Astrocyte of the cerebellum (primary cell): ENCODE measurements at places on chromosomes 7 and 10.

- DNase-seq = no peak
Measured at GRCh38 chr7:2870471-2870931, 26.4 kb upstream of the GNA12 start.

DNA sequence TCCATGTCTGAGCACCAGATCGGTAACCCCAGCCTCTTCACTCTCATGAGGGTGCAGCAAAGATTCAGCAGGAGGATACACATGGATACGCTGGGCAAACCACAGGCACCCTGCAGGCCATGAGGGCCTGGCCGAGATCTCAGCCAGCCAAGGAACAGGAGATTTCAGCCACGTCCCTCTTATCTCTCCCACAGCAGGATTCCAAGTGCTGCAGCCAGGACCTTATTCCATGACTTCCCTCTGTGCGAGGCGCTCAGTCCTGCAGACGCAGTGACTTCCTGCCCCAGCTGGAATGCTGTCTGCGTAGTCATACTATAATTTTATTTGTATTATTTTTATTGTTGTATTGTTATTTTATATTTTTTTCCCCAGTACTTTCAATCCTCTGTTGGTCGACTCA lies 66.8 kb downstream of the PTPRN2 start:
- no peak for DNase-seq

GRCh38 chr10:132392811-132393694 lies 3.9 kb upstream of the PWWP2B start:
- DNase-seq = no peak

DNA sequence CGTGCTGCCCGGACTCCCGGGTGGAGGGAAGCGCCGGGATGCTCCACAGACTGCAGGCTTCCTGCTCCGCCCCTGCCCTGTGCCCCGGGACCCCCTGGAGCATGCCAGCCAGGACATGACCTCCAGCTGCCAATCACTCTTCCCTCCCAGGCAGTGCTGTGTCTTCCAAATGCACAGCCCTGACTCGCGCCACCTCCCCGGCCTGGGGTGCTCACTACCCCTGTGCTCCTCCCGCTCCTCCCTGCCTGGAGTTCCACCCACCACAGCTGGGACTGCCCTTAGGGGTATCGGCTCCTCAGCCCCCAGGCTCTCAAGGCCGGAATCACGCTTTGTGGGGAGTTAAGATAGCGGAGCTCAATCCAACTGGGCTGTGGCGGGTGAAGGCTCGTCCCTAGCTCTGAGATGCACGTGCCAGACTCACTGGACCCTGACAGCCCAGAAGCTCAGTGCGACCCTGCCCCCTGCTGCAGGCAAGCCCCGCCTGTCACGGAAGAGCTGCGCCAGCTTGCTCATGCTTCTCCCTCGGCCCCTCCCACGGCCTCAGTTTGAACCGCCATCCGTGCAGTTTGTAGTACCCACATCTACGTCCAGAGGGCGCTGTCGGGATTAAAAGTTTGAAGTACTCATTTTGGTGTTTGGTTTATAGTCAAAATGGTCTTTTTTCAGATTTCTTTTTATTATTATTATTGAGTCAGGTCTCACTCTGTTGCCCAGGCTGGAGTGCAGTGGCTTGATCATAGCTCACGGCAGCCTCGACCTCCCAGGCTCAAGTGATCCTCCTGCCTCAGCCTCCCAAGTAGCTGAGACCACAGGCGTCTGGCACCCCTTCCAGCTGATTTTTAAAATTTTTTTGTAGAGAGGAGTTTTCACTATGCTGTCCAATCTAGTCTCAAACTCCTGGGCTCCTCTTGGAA lies 142.5 kb upstream of the TCERG1L start:
- no peak for DNase-seq

DNA sequence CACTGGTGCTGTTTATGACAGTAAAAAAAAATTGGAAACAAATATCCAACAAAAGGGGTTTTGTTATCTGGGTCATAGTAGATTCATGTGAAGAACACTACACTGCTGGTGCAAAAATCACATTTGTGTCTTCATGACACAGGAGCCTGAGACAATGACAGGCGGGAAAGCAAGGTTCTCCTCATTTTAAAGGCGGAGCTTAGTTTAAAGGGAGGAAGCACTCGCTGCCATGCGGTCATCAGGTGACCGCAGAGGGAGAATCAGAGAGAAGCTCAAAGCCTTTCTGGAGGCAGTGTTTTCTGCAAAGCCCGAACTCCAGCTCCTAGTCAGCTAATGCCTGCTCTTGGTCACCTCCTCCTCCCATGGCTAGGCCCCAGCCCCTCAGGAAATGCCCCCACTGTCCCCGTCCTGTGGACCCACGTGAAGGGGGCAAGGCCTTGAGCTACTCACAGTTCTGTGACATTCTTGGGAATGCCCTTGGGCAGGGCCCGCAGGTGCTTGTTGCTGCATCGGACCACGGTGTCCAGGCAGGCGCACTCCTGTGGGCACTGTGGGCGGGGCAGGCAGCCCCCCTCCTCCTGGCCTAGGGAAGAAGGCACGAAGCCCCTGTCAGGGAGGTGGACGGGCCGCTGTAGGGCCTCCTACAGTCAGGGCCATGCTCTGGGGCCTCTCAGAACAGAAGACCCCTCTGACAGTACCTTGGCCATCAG lies 146.1 kb downstream of the SLIT1 start:
- no peak for DNase-seq

DNA sequence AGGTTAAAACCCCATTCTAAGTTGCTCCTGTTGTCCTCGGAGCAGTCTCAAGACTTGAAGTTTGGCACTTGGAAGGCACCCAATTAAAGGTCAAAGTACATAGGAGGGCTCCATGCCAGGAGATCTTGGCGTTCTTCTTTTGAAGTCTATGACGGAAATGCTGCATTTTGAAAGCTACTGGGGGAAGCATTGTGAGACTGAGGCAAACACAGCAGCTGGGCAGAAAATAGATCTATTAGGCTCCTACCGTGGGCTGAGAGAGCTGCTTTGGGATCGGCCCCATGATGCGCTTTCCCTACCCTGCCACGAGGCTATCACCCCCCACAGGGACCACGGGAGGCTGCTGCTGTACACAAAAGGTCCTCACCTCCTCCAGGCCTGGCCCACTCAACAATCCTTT lies 20.0 kb downstream of the KIAA1549 start:
- peak; percentile 16 for DNase-seq

GRCh38 chr7:121510302-121510701 lies 114.2 kb upstream of the FAM3C start:
- DNase-seq = no peak

- no peak for DNase-seq
Measured at GRCh38 chr10:70777063-70777875, 7.9 kb downstream of the TBATA start.

- no peak for DNase-seq
Measured at GRCh38 chr10:80529604-80530003, 8.1 kb upstream of the SH2D4B start.

DNA sequence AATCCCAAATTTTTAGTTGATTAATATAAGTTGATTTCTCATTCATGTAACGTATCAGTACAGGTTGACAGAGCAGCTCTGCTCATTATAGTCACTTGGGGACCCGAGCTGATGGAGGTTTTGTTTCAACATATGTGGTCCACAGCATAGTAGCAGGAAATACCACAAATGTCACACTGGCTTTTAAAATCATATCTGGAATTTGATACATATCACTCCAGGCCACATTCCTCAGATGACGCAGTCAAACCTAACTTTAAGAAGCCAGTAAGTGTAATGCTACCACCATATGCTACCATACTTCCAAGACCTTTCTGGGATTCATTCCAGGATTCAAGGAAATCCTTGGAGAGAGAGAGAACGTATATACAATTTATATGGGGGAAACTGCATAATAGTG lies 156.3 kb downstream of the PHF14 start:
- DNase-seq = peak; percentile 73

DNA sequence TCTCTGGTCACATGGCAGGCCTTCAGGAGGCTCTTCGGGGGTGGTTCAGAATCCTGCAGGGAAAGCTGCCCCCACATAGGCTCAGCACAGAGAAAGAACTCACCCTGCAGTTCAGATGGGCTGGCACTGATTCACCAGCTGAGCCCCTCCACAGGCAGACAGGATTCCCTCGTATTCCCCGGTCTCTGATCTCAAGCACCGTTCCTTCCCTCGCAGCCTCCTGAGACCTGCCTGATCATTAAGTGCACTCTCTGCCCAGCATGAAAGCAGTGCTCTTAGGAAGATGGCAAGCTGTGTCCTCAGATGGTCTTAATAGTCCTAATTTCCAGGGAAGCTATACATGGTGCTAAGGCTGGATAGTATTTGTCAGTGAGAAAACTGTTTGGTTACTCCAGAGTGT lies 78.2 kb upstream of the NPS start:
- no peak for DNase-seq

- DNase-seq = no peak
Measured at GRCh38 chr7:121023194-121023593, 34.7 kb downstream of the CPED1 start.

- DNase-seq = no peak
Measured at GRCh38 chr10:34200355-34200901, 614.7 kb downstream of the PARD3 start.

DNA sequence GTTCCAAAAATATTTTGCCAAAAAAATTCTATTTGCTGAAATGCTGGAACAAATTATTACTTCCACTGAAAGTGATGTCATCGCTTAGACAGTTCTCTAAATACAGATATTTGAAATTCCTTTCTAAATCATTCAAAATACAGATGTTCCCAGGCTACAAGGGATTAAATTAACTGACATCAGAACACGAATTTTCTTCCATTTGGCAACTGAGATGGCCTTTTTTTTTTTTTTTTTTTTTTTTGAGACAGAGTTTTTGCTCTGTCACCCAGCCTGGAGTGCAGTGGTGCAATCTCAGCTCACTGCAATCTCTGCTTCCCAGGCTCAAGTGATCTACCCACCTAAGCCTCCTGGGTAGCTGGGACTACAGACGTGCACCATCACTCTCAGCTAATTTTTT lies 57.0 kb downstream of the P4HA1 start:
- no peak for DNase-seq

DNA sequence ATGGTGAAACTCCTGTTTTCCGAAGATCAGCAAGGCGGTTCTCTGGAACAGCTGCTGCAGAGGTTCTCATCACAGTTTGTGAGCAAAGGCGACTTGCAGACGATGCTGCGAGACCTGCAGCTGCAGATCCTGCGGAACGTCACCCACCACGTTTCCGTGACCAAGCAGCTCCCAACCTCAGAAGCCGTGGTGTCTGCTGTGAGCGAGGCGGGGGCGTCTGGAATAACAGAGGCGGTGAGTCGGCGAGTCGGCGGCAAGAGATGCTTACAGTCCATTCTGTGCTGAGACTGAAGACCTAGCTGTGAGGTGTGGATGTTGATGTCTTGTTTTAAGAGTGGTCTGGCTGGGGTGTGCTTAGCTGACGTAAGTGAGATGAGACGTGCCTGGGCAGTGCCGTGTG lies 16.2 kb upstream of the GET4 start:
- no peak for DNase-seq

GRCh38 chr7:1223196-1223981 lies 9.3 kb upstream of the UNCX start:
- no peak for DNase-seq
